ENCODE measurements at places on chromosomes 1 and 21.

DNA sequence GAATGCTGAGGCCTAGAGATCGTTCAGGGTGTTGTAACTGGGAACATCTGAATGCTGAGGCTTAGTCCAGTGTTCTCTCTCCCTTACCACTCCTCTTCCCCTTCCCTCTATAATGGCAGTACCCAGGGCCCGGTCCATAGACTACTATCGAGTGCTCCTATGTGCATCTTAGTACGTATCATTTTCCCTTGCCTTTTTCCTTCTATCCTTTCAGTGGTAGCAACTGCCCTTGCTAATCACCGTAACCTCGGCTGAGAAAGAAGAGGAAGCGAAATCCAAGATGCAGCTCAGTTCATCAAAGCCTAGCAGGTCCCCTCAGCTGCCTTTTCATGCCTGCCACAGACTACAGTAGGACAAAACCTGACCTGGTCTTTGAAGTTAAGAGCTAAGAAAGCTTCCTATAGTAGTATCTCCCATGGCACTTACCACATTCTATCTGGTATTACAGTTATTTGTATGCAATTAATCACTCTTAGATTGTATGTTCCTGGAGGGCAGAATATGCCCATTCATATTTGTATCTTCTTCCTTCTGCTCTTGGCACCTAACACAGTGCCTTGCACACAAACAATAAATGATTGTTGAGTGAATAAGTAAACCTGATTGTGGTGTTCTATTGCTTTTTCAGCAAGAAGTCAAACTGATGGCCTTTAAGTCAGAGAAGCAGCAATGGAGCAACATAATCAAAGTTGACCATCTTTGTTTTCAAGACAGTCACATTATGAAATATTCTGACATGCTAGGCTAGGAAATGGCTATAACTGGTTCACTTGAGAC is 22.4 kb downstream of the CNIH4 start:
- no peak for DNase-seq

DNA sequence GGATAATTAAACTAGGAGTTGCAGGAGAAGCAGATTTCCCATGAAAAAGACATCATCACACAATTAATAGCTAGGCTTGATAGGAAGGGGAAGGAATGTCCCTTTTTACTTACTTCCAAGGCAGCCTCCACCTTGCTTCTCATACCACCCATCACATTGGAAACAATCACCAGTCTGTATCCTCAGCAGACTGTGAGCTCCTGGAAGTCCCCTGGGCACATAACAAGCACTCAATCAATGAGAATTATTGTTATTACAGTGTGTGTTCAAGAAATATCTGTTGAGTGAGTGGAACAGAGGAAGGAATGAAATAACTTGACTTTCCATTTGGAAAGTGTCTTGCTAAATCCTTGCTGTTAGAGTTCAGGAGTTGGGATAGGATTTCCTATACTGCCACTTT is 36.2 kb downstream of the HIVEP3 start:
- no peak for DNase-seq

DNA sequence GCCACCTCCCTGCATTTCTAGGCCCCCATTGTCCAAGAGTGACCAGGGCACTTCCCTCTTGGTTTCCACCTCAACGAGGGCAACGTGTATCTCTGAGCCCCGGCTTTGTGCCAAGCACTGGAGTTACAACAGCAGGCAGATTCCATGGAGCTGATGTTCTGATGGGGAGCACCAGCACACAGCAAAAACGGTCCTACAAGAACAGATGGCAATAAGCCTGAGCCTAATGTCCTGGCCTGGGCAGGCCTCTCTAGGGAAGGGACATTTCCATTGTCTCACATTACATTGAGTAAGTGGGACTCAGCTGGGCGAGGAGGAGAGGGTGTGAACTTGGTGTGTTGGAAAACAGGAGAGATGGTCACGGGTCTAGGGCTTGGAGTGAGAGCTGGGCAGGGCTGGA is 27.2 kb upstream of the NPPB start:
- peak; percentile 74 for DNase-seq

- DNase-seq = no peak
Observed at GRCh38 chr1:51100264-51100880, 1.7 kb upstream of the C1orf185 start.

GRCh38 chr21:40731206-40731605 is 115.8 kb downstream of the DSCAM start:
- no peak for DNase-seq

GRCh38 chr1:16392740-16393569 is 25.9 kb downstream of the SZRD1 start:
- no peak for DNase-seq

- DNase-seq = no peak
Observed at GRCh38 chr1:109229531-109230127, 15.9 kb downstream of the SARS1 start.

GRCh38 chr1:918843-919242 is 4.9 kb upstream of the SAMD11 start:
- peak; percentile 15 for DNase-seq

DNA sequence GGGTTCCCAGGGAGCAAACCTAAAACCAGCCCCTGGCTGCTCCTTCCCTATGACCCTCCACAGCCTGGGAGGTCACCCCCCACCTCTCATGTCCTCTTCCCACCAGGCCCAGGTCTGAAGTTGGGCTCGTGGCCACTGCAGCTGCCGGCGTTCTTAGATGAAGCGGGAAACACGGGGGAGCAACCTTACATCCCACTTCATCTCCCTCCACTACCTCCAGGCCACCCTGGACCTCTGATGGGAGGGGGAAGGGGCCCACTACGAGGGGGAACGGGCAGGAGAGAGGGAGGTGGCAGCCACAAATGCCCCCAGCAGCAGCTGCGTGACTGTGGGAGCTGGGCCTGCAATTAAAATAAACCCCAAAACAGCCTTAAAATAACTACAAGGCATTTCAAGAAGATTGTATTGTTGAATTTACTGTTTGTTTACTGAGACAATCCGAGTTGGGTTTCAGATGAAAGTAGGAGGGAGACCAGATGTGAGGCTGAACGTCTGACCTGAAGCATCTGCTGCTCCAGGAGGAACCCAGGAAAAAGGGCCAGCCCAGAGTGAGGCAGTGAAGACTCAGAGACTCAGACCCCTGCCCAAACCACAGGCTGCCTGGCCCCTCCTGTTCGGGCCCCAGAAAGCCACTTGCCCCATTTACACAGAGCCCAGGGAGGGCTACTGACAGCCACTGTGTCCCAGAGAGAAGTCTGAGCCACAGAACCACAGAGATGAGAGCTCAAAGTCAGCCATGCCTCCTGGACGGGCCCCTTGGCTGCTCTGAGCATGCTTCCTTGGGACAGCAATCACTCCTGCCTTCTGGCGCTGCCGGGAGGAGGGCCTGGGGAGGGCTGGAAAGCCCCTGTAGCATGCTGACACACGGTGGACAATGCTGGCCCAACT is 59.8 kb downstream of the GLIS1 start:
- DNase-seq = no peak

DNA sequence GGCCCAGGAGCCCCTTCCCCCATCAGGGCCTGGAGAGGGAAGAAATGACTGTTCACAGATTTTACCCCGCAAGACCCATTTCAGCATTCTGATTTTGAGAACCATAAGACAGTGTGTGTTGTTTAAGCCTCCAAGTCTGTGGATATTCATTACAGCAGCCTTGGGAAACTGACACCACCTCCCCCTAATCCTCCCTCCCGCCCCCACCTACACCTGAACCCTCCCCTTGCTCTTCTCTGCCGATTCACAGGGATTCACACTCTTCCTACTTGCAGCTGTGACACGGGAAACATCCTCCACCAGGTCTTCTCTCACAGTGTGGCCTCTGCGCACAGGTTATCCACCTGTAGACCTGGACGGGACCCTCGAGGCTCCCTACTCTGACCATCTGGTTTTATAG is 50.1 kb downstream of the RIPK4 start:
- DNase-seq = no peak

GRCh38 chr1:153928245-153928644 is 5.5 kb upstream of the GATAD2B start:
- no peak for DNase-seq

- no peak for DNase-seq
Observed at GRCh38 chr1:20160034-20160433, 20.9 kb downstream of the PLA2G2F start.

GRCh38 chr1:157993147-157993917 is at the start of gene KIRREL1:
TSS of gene KIRREL1 (plus strand) at chr1:157993645. CDS start at chr1:157993677, 32 bp downstream.
- peak; percentile 76 for DNase-seq

GRCh38 chr1:159900086-159900680 is at the start of gene CFAP45:
TSS of gene CFAP45 (minus strand) at chr1:159900165. CDS start at chr1:159900098, 67 bp downstream.
- peak; percentile 87 for DNase-seq

- no peak for DNase-seq
Observed at GRCh38 chr1:42926235-42926878, 32.3 kb downstream of the SLC2A1 start.

DNA sequence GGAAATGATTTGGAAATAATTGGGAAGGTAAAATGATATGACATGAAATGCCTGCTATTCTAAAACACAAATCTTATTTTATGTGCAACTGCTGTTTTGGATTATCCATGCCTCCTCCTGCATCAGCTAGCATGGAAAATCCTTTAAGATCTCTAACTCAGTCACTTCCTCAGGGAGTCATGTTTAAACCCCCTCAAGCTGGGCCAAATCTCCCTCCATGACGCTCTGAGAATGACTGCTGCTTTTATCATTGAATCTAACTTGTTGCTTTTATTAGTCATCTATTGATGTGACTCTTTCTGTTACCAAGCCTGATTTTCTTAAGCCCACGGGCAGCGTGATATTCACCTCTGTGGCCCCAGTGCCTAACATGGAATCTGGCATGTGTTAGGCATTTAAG is 324.8 kb downstream of the DISC1 start:
- DNase-seq = no peak

DNA sequence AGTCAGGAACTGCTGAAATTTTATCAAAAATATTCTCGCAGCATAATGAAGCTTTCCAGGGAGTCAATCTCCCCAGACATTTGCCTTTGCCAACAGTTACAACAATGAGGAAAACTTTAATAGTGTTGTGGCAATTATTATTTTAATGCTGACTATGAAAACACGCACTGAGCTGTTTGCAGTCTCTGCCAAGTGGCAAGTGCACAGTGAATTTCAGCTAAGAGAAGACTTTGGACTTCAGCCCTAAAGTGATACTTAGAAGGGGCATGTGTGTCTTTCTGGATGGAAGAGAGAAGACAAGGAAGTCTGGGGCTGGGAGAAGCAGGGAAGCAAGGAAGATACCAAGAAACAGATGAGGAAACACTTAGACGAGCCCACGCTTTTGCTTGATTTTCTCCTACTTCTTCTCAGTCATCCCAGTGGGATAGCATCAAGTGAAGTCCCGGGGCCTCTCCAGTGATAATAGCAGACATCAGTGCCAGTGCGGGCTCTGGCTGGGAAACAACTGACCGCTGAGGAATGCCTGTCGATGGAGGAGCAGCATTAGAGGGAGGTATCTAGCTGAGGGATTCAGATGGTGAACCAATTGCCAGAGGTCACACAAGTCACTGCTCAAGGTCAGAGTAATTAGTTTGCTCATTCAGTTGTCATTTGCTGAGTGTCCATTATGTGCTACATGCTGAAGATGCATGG is 196.3 kb downstream of the TTLL7 start:
- DNase-seq = no peak

DNA sequence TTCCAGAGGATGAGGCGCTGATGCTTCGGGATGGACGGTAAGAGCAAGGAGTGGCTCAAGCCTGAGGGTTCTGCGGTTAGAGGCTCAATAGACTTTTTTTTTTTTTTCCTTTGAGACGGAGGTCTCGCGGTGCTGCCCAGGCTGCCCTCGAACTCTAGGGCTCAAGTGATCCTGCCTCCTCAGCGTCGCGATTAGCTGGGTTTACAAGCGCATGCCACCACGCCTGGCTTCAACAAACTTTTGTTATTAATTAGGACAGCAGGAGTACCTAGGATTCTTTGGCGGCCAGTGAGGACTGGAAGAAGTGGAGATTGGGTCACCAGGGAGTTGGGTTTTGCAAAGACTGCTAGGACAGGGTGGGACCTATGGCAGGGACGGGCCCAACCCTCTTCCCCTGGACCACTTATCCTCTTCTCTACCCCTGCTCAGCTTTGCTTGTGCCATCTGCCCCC is 587 bp downstream of the SCNM1 start:
- DNase-seq = no peak

DNA sequence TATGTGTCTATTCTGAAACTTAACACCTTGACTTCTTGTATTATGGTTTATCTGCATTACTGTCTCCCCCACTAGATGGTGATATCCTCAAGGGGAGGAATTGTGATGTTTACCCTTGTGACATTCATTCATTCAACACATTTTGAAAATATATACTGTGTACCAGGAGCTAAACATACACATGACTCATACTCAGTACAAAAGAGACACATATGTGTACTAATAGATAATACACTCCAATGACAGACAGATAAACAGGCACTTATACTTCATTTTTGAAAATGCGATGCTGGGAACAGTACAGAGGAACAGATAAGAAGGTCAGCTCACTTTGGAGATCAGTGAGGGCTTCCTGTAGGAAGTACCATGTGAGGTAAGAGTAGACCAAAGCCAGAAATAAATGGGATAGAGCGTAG is 8.9 kb upstream of the RAB3GAP2 start:
- no peak for DNase-seq

- DNase-seq = no peak
Observed at GRCh38 chr21:44534688-44535087, 5.3 kb downstream of the KRTAP10-1 start.

- no peak for DNase-seq
Observed at GRCh38 chr1:209707308-209707707, 2.7 kb downstream of the HSD11B1 start.

DNA sequence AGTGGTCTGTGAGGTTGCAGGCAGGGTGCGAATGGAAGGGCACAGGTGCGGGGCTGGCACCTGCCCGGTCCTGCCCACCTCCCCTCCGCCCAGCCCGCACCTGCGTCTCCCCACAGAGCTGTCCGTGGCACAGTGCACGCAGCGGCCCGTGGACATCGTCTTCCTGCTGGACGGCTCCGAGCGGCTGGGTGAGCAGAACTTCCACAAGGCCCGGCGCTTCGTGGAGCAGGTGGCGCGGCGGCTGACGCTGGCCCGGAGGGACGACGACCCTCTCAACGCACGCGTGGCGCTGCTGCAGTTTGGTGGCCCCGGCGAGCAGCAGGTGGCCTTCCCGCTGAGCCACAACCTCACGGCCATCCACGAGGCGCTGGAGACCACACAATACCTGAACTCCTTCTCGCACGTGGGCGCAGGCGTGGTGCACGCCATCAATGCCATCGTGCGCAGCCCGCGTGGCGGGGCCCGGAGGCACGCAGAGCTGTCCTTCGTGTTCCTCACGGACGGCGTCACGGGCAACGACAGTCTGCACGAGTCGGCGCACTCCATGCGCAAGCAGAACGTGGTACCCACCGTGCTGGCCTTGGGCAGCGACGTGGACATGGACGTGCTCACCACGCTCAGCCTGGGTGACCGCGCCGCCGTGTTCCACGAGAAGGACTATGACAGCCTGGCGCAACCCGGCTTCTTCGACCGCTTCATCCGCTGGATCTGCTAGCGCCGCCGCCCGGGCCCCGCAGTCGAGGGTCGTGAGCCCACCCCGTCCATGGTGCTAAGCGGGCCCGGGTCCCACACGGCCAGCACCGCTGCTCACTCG is 23.3 kb downstream of the FTCD start:
- peak; percentile 43 for DNase-seq

DNA sequence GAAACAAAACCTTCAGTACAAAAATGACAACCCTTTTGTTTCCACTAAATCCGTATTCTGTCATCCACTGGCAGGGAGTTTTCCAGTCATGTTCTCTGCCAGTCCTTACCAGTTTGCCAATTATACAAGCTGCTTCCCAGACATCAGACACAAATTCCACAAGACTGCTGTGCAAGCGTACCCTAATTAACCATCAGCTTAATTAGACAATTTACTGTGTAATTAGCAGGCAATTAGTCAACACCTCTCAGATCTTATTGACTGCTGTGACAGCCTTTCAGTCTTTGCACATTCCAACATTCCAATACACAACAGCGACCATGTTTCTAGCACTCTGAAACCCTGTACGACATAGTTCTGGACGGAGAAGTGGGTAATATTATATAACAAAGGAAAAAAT is 420.1 kb downstream of the DPYD start:
- no peak for DNase-seq
